ENCODE measurements at places on chromosomes 5 and 9. TPM values are rescaled to one million over a fixed set of nuclear protein-coding genes. Genes with fewer than 3 reads are reported as not detected.

The GAPT gene
- total RNA-seq = not detected

- H3K27me3 ChIP-seq = no peaks in the 10 kb centered on the region
- H3K36me3 ChIP-seq = no peaks in the 10 kb centered on the region
- no peak for DNase-seq
- no peaks in the 10 kb centered on the region for H3K4me1 ChIP-seq
- no peak overlapping the region for H3K27ac ChIP-seq
Observed at GRCh38 chr9:92378865-92379560, 25.4 kb downstream of the OGN start.

GRCh38 chr5:59001154-59001553 is 418.3 kb downstream of the RAB3C start:
- no peak overlapping the region for H3K4me3 ChIP-seq
- H3K36me3 ChIP-seq = no peaks in the 10 kb centered on the region
- no peak overlapping the region for H3K27ac ChIP-seq

The SERF1B gene
- total RNA-seq = 26.4 TPM

- no peak overlapping the region for H3K4me3 ChIP-seq
- H3K27me3 ChIP-seq = no peaks in the 10 kb centered on the region
- H3K4me1 ChIP-seq = no peaks in the 10 kb centered on the region
- no peak for DNase-seq
- H3K36me3 ChIP-seq = no peaks in the 10 kb centered on the region
- H3K27ac ChIP-seq = no peak overlapping the region
Observed at GRCh38 chr9:91155181-91155580, 206.5 kb downstream of the AUH start.

The RAB3C gene
- total RNA-seq = not detected

- DNase-seq = no peak
- H3K4me1 ChIP-seq = no peaks in the 10 kb centered on the region
- H3K4me3 ChIP-seq = no peak overlapping the region
- H3K27me3 ChIP-seq = no peaks in the 10 kb centered on the region
Observed at GRCh38 chr5:173853370-173854131, 34.6 kb upstream of the CPEB4 start.

- H3K27me3 ChIP-seq = peaks cover 44% of the 10 kb centered on the region
- H3K36me3 ChIP-seq = no peaks in the 10 kb centered on the region
- no peaks in the 10 kb centered on the region for H3K4me1 ChIP-seq
- no peak overlapping the region for H3K27ac ChIP-seq
- no peak for DNase-seq
Observed at GRCh38 chr9:70902171-70902570, 219.2 kb downstream of the TRPM3 start.

DNA sequence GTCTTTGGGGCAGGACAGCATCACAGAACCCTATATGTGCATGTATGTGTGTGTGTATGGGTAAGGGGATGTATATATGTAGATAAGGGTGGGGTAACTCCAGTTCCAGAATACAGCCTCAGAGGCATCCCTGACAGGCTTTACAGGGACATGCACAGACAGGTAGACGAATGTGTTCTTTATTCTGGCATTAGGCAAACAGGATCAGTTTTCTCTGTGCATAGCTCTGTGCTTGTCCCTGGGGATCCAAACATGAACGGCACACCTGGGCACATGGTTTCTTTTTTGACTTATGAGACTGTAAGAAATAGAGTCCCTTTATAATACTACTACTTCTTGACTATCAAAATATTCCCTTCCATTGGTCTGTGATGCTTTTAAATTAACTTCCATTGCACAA is 120.6 kb downstream of the TRIO start:
- H3K27me3 ChIP-seq = no peaks in the 10 kb centered on the region
- DNase-seq = no peak
- peaks cover 41% of the 10 kb centered on the region for H3K4me1 ChIP-seq
- H3K4me3 ChIP-seq = no peak overlapping the region

The CARTPT gene
- not detected for total RNA-seq

The SPATA31A7 gene
- total RNA-seq = not detected

The DOLPP1 gene
- 17.4 TPM for total RNA-seq

DNA sequence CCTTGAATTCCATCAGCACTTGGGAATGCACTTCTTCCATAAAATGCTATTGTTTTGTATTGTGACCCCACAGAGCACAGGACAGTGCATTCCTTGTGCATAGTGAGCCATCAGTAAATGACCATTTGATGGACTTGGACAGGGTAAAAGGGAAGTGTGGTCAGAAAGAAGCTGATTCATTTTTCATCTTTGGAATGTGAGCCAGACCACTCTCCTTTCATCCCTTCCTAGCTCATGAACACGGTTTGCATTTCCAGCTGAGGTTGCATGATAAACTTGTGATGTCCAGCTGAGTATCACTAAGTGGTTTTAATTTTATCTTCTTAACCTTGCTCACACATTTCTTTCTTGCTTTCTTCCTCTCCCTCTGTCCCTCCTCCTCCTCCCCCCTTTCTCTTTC is 101.3 kb downstream of the NUDT12 start:
- H3K4me3 ChIP-seq = no peak overlapping the region
- H3K27ac ChIP-seq = no peak overlapping the region
- H3K36me3 ChIP-seq = no peaks in the 10 kb centered on the region
- H3K27me3 ChIP-seq = no peaks in the 10 kb centered on the region

The PTGES2 gene
- total RNA-seq = 148 TPM

DNA sequence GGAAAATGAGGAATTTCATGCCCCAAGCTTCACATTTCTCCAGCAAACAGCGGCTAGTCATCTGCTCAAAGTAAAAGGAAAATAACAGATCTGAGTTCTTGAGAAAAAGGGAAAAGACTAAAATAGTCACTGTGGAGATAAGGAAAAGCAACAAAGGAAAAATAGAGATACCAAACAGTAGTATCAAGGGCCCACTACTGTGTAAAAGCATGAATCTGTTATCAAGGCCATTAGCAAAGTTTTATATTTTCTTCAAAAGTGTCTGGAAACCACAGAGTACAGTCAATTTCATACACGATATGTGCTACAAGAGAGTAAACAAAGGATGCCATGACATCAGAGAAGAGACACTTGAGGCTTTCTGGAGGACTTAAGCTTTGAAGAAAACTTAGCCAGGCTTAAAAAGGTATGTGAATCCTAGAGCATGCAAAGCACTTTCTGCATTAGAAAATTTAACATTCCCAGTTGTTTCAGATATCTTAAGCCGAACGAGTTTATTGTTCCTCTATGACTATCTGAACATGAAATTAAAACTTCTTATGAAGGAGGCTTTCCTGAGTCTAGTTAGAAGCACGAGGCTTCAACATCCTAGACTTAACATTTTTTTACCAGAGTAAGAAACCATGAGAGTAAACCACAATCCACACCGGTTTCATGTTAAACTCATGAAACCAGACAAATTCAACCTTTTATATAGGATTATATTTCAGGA is 1.2 kb downstream of the TTC33 start:
- H3K4me3 ChIP-seq = peak overlapping the region; percentile 91
- H3K27me3 ChIP-seq = no peaks in the 10 kb centered on the region
- no peak for DNase-seq
- no peaks in the 10 kb centered on the region for H3K36me3 ChIP-seq
- peak overlapping the region; percentile 75 for H3K27ac ChIP-seq

GRCh38 chr9:107605041-107605440 is 115.5 kb upstream of the KLF4 start:
- H3K4me1 ChIP-seq = no peaks in the 10 kb centered on the region
- DNase-seq = no peak
- H3K27me3 ChIP-seq = no peaks in the 10 kb centered on the region
- no peak overlapping the region for H3K27ac ChIP-seq
- H3K36me3 ChIP-seq = no peaks in the 10 kb centered on the region

DNA sequence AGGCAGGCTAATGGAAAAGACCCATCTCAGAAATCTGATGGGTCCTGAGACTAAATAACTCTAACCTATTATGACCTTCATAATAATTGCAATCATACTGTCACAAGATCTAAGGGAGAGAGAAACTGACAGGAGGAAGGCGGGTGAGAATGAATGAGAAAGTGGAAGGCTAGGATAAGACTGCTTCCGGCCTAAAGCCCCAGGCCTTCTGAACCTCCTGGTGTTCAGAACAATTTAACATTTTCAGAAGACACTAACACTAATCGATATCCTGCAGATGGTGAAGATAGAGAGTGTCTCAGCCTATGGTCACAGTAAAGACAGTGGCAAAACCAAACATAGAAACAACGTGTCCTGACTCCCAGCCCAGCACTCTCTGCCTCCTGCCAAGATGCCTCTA is 1.2 kb downstream of the RPS14 start:
- peaks cover 3% of the 10 kb centered on the region for H3K4me1 ChIP-seq
- no peak for DNase-seq
- H3K27me3 ChIP-seq = no peaks in the 10 kb centered on the region
- peaks cover 36% of the 10 kb centered on the region for H3K36me3 ChIP-seq
- H3K4me3 ChIP-seq = peak overlapping the region; percentile 96
- H3K27ac ChIP-seq = peak overlapping the region; percentile 86

- no peaks in the 10 kb centered on the region for H3K36me3 ChIP-seq
- no peak overlapping the region for H3K27ac ChIP-seq
- H3K27me3 ChIP-seq = no peaks in the 10 kb centered on the region
- no peak overlapping the region for H3K4me3 ChIP-seq
- H3K4me1 ChIP-seq = no peaks in the 10 kb centered on the region
Observed at GRCh38 chr5:82185851-82186250, 92.3 kb downstream of the RPS23 start.

- no peak overlapping the region for H3K4me3 ChIP-seq
- no peak for DNase-seq
- no peak overlapping the region for H3K27ac ChIP-seq
- H3K4me1 ChIP-seq = peaks cover 10% of the 10 kb centered on the region
- no peaks in the 10 kb centered on the region for H3K36me3 ChIP-seq
- no peaks in the 10 kb centered on the region for H3K27me3 ChIP-seq
Observed at GRCh38 chr5:78922879-78923621, 62.1 kb downstream of the ARSB start.

GRCh38 chr5:141753971-141754713 is 72.1 kb upstream of the ARAP3 start:
- H3K36me3 ChIP-seq = no peaks in the 10 kb centered on the region
- DNase-seq = peak; percentile 8
- no peaks in the 10 kb centered on the region for H3K4me1 ChIP-seq
- peaks cover 29% of the 10 kb centered on the region for H3K27me3 ChIP-seq

The OCLN gene
- total RNA-seq = 56.7 TPM

The NR5A1 gene
- 0.64 TPM for total RNA-seq

- H3K27me3 ChIP-seq = no peaks in the 10 kb centered on the region
- peaks cover 11% of the 10 kb centered on the region for H3K4me1 ChIP-seq
- H3K36me3 ChIP-seq = no peaks in the 10 kb centered on the region
- H3K27ac ChIP-seq = no peak overlapping the region
- H3K4me3 ChIP-seq = no peak overlapping the region
Observed at GRCh38 chr9:75111019-75111622, 22.8 kb downstream of the OSTF1 start.

DNA sequence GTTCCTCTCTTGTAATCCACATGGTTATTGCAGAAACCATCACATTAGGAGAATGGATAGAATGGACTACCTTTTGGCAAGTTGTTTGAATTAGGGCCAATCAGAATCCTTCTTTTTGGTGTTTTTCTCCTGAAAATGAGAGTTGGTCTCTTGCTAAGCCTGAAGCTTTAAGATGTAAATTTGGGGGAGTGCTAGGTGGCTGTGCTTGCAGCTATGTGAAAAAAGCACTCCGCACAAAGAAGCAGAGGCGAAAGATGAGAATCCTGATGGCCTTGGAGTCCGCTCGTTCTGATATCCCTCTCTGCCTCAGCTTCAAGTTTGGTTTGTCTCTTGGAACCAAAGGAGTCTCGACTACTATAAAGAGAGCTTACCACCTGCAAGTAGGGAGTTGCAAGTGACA is 63.6 kb downstream of the INIP start:
- no peak for DNase-seq
- no peak overlapping the region for H3K4me3 ChIP-seq
- H3K4me1 ChIP-seq = no peaks in the 10 kb centered on the region
- H3K27ac ChIP-seq = no peak overlapping the region
- no peaks in the 10 kb centered on the region for H3K27me3 ChIP-seq

DNA sequence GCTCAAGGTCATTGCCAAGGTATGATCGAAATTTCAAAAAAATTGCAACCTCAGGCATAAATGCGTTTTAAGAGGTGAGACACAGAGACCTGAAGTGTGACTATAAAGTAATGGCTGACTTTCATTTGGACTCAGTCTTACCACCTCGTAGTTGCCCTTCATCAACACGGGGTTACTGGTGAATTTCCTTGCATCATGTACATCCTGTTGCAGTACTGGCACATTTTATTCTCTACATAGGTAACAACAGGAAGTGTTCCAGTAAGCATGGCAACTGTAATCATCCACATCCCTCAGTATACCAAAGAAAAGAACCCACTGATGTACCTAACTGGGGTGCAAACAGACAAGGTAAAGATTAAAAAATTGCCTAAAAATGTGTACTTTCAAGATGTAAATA is 29.3 kb downstream of the MOCS2 start:
- H3K27ac ChIP-seq = no peak overlapping the region
- H3K36me3 ChIP-seq = peaks cover 78% of the 10 kb centered on the region
- no peak for DNase-seq
- H3K4me3 ChIP-seq = no peak overlapping the region
- no peaks in the 10 kb centered on the region for H3K4me1 ChIP-seq

DNA sequence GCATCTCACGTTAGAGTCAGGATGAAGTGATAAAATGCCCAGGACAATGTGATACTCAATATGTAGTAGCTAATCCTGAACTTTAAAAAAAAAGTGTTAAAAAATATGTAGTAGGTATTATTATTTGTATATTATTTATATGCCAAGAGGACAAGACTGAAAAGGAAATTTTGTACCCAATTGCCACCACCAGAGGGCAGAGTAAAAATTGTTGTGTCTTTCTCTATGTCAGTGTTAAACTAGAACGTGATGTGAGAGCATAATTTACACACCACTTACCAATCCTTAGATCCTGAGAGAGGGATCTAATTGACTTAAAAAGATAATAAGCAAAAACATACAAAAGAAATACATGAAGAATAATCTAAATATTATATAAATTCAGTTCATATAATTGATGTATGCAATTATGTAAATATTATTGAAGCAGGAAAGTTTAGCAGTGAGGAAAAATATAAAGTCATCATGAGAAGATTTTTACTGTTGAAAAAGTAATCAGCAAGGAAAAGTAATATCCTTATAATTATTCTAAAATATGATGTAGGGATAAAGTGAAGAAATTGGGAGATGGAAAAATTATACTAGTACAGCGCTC is 288.9 kb downstream of the RAB3C start:
- H3K27ac ChIP-seq = no peak overlapping the region
- no peaks in the 10 kb centered on the region for H3K4me1 ChIP-seq
- no peak overlapping the region for H3K4me3 ChIP-seq
- H3K27me3 ChIP-seq = peaks cover 13% of the 10 kb centered on the region
- DNase-seq = peak; percentile 28

- H3K4me3 ChIP-seq = no peak overlapping the region
- no peak for DNase-seq
- no peaks in the 10 kb centered on the region for H3K36me3 ChIP-seq
- H3K27ac ChIP-seq = no peak overlapping the region
Observed at GRCh38 chr5:165173651-165174050, 1668.2 kb downstream of the MAT2B start.

- no peak overlapping the region for H3K4me3 ChIP-seq
- peak; percentile 53 for DNase-seq
- H3K4me1 ChIP-seq = no peaks in the 10 kb centered on the region
- H3K27me3 ChIP-seq = 0 out of 2 replicates have a peak, but pooled peaks cover 3% of the 10 kb centered on the region
Observed at GRCh38 chr9:126228781-126229444, 97.7 kb upstream of the MVB12B start.
